ENCODE measurements at places on chromosomes 1 and 21.

- no peak for DNase-seq
Measured at GRCh38 chr1:57590978-57591377, 167.1 kb upstream of the DAB1 start.

DNA sequence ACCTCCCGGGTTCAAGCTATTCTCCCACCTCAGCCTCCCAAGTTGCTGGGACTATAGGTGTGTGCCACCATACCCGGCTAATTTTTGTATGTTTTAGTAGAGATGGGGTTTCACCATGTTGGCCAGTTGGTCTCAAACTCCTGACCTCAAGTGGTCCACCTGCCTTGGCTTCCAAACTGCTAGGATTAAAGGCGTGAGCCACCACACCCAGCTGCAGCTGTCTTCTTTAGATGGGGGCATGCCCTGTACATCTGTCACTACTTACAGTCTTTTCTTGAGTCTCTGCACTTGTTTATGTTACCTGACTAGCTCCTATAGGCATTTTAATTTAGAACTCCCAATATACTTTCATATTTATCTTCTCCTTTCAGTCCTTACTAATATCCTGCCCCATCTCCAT, 64.2 kb downstream of the SELENOF start:
- DNase-seq, result no peak

GRCh38 chr1:111803951-111804350, 48.2 kb downstream of the DDX20 start:
- DNase-seq, result no peak

DNA sequence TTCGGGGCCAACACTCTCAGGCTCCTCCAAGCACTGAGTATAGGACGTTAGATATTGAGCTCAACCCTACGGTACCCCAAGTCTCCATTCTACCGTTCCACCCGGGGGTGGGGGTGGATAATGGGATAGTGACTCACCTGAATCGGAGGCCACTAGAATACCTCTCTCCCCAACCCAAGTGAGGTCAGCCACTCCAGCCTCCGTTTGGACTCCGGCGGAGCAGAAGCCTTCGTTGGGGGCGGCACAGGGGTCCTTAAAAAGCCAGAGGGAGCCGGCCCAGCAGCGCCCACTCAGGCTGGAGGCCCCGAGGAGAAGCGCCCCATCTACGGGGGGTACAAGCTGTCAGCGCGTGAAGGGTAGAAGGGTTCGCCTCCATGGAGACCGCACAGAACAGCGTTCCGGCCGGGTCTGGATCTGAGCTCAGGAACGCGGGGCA, 556 bp downstream of the WDR77 start:
- DNase-seq, result no peak

GRCh38 chr1:167489571-167490340, 28.6 kb downstream of the CD247 start:
- DNase-seq, result no peak

DNA sequence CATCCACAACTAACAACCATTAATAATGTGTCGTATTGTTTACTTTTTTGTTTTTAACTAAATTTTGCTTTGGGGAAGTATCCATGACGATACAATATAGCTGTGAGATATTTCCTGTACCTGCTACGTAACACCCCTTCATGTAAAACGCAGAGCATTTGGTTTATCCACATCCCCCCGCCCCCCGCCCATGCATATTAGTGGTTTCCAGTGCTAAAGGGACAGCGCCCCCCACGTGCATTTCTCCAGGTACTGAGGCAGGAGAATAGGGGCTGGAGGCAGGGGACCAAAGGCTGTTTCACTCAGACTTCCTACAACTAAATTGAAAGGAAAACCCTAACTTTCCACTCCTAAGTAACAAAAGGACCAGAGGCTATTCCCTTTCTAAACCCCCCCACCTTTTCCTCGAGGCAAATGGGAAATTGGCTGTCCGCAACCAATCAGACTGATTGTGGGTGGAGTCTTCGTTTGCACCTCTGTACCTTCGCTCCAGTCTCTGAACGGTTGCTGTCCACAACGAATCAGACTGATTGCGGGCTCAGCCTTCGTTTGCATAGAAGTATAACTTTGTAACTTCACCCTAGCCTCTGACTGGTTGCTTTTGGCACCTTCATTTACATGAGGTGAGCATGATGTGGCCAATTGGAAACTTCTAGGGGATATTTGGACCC, 12.2 kb upstream of the RIPK4 start:
- no peak for DNase-seq

- DNase-seq, result no peak
Measured at GRCh38 chr21:37425001-37425400, 58.4 kb downstream of the DYRK1A start.

DNA sequence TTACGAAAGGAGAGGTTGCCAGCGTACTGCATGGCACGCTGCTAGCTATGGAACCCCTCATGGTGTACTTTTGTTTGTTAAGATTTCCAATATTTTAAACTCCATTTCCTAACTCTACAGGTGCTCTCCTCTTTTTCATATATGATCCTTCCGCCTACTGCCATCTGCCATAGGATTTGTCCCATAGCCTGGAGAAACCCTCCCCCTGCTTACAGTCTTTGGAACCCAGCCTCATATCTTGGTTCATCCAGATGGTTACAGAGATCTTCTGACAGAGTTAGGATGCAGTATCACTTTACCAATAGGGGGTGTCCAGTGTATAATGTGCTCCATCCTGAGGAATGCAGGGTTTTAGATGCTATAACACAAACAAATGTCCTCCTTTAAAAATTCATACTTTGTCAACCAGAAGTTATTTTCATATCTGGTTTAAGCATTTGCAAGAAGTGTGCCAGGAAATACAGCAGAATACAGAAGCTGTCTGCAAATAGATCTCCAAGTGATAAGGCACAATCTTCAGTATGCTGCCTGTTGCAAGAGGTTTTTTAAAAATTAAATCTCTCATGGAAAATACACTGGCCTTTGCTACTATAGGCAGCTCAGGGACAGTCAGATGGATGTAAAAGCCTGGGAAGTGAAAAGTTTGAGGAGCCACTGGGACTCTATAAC, 377.8 kb downstream of the KCNH1 start:
- no peak for DNase-seq

- no peak for DNase-seq
Measured at GRCh38 chr1:43936431-43937151, 3.0 kb downstream of the ARTN start.

- no peak for DNase-seq
Measured at GRCh38 chr1:73766786-73767348, 431.1 kb downstream of the LRRIQ3 start.

- no peak for DNase-seq
Measured at GRCh38 chr1:96355521-96355920, 366.1 kb upstream of the PTBP2 start.

Data from NCI-H2081 treated with DMSO at 0.1 percent for 48 hours (cell line).